HL-60 (cell line): ENCODE measurements at places on chromosomes 4 and X.

GRCh38 chr4:68718447-68719074 is 48.1 kb upstream of the UGT2B15 start:
- no peak for DNase-seq

- DNase-seq, result no peak
Observed at GRCh38 chr4:168667921-168668320, 171.1 kb downstream of the PALLD start.

GRCh38 chrX:9609987-9610386 is 145.1 kb downstream of the TBL1X start:
- no peak for DNase-seq

- no peak for DNase-seq
Observed at GRCh38 chrX:104789784-104790183, 223.8 kb downstream of the IL1RAPL2 start.

DNA sequence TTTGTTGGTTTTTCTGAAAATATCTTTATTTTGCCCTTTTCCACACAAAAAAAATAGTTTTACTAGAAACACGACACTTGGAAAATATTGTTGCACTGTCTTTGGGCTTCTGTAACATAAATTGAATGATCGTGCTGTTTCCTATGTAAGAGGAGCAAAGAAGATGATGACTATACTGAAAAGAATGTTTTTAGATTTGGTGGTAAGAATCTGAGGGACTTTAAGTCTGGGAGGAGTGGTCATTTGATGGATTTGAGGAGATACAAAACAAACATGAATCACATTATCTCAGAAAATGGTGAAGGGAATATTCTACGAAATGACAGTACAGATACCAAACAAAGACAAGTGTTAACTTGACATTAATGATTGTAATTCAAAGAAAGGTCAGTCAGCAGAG is 328.8 kb downstream of the ADAM29 start:
- DNase-seq, result no peak

GRCh38 chr4:178450614-178451013 is 1008.4 kb upstream of the AGA start:
- no peak for DNase-seq

DNA sequence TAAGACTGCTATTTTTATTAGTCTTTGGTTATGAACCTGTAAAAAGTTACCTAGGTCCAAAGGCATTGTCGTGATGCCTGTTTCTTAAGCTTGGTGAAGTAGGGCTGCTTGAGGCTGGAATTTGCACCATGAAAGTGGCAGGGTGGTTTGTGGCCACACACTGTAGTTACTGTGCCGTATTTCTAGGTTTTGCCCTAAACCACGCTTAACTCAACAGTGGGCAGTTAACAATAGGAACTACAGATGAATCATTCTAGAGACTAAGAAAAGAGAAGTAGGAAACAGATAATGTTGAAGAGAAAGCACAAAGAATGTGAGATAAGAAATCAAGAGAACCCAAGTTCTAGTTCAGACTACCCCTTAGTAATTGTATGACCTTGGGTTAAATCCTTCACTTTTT is 11.5 kb downstream of the ETNPPL start:
- DNase-seq, result no peak

- no peak for DNase-seq
Observed at GRCh38 chr4:185374573-185374972, 21.2 kb downstream of the LRP2BP start.

- no peak for DNase-seq
Observed at GRCh38 chrX:46758163-46758955, 559 bp downstream of the SLC9A7 start.
